Cortex of kidney (tissue), 1 donor: ENCODE measurements at places on chromosomes 3 and 15.

GRCh38 chr3:196604548-196604947 is 34.9 kb upstream of the NRROS start:
- no peak for DNase-seq

- DNase-seq, result no peak
These were observed 39.0 kb downstream of the U2SURP start for GRCh38 chr3:143040261-143040879.

GRCh38 chr3:19994796-19995195 is 17.3 kb downstream of the PP2D1 start:
- DNase-seq, result no peak

- DNase-seq, result no peak
These were observed 6.9 kb upstream of the IL16 start for GRCh38 chr15:81189583-81190283.

DNA sequence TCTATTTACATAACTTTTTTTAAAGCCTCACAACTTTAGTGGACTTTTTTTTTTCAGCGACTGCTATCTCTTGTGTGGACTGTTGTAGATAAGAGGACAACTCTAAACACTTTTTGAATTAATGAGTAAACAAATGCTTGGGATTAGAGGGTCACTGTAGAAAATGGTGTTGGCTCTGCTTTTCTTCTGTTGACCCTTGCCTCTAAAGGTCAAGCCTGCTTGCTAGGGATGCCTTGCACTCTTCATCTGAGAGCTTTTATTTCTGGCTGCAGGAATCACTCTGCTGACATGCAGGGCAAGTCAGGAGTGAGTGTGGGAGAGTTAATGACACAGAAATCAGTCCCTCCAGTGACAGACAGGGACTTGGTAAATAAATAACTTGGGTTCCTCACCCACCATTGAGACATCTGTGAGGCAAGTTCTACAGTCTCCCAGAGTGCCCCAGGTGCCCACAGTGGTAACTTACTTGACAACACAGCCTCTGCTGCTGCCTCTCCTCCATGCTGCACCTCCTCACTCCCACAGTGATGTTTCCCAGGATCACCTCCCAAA is 390.1 kb downstream of the IL20RB start:
- no peak for DNase-seq

- no peak for DNase-seq
These were observed 30.5 kb downstream of the RAD54L2 start for GRCh38 chr3:51568996-51569395.

- no peak for DNase-seq
These were observed 27.1 kb downstream of the HDAC11 start for GRCh38 chr3:13507247-13507569.

DNA sequence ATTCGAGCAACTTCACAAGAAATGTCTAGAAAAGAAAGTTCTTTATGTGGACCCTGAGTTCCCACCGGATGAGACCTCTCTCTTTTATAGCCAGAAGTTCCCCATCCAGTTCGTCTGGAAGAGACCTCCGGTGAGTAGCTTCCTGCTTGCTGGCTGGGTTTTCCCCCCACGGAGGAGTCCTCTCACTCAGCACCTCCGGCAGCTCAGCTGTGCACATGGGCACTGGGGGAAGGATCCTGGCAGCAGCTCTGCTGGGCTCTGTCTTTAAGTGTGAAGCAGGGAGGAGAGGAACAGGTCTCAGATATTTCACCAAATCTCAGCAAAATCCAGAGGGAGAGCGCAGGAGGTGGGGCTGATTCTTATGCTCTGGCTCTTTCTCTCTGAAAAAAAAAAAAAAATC is 684 bp downstream of the CAPN3 start:
- DNase-seq, result no peak

DNA sequence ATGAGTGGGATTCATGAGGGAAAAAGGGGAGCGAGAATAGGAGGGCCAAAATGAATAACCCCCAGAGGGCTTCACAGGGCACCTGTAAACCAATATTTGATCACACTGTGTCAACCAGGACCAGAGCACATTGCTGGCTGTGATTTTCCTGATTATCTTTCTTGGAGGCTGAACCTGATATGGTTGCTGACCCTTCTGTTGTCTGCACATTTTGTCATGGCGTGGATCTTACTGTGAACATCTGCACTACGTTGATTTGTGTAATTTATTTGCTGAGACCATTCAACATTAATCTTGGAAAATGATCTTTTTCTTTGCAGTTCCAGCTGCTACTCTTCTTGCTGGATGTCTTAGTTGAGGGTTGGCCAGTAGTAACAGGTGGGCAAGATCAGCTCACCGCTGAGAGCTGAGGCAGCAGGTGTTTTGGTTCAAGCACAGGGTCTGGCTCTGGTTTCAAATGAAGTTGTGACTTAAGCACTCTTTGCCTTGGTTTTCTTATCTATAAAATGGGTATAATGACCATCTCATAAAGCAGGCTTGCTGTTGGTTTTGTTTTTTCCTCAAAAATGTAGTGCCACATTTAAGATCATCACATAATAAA is 61.2 kb downstream of the ARHGEF26 start:
- DNase-seq, result no peak

GRCh38 chr15:99732124-99732750 is 1.0 kb downstream of the LYSMD4 start:
- no peak for DNase-seq

DNA sequence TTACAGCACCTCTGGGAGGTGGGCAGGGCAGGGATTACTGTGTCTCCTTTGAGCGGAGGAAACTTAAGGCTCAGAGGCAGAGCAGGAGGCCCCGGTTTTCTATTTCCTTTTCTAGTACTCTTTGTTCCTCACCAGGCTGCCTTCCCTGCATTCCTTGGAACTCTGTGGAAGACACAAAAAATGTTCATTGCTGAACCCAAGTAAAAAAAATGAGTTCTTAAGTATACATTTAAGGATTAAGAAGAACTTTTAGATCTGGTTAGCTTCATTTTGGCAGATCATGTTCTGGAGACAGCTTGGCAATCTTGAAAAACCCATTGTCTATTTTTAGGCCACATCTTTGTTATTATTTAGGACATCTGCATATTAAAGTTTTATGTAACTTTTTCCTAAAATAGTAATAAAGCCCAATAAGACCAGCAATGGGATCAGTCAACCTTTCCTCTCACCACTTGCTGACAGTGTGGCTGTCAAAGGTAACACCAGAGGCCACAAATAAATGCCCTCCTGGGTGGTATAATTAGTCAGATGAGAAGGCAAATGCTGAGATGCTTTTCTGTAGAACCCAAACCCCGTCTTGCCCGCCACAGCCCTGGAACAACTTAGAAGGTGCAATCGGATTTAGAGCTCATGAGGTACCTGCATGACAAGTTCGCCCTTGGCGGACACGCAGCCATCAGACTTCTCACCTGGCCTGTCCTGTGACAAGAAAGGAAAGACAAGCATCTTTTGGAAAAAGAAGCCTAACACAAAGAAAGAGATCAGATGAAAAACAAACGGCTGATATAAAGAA is 97.2 kb downstream of the DGKG start:
- DNase-seq, result no peak

DNA sequence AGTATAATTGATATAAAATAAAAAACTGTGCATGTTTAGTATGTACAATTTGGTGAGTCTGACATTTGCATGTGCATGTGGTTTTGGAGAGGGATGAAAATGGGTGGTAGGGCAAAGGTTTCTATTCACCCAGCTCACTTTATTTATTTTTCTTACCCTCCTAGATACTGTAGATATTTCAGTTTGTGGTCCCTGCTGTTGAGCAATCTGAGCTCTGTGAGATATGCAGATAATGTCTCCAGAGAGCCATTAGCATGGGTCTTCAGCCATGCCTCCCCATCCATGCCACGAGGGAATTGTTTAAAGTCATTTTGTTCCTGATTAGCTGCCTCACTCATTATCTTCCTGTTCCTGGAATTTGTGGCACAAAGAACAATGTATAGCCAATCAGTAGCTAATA is 44.4 kb upstream of the B3GALNT1 start:
- DNase-seq, result no peak

- DNase-seq, result no peak
These were observed 286.8 kb upstream of the CNTN6 start for GRCh38 chr3:806006-806405.

DNA sequence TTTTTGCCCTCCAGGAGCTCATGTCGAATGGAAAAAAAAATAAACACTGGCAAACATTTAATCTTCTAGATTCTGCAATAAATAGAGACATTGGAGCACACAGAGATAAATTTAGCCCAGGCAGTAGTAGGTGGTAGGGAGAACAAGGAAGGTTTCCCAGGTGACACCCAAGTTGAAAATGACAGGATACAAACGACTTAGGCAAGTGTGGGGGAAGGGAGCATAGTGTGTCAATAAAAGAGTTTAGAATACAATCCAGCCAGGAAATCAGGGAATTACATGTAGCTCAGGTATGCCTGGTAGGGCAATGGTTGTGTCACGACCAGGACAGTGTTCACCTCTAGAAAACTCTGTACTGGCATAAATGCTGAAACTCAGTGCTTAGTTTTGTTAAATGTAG is 364.6 kb upstream of the AGTR1 start:
- no peak for DNase-seq

- no peak for DNase-seq
These were observed 10.5 kb downstream of the C15orf61 start for GRCh38 chr15:67531379-67531914.

DNA sequence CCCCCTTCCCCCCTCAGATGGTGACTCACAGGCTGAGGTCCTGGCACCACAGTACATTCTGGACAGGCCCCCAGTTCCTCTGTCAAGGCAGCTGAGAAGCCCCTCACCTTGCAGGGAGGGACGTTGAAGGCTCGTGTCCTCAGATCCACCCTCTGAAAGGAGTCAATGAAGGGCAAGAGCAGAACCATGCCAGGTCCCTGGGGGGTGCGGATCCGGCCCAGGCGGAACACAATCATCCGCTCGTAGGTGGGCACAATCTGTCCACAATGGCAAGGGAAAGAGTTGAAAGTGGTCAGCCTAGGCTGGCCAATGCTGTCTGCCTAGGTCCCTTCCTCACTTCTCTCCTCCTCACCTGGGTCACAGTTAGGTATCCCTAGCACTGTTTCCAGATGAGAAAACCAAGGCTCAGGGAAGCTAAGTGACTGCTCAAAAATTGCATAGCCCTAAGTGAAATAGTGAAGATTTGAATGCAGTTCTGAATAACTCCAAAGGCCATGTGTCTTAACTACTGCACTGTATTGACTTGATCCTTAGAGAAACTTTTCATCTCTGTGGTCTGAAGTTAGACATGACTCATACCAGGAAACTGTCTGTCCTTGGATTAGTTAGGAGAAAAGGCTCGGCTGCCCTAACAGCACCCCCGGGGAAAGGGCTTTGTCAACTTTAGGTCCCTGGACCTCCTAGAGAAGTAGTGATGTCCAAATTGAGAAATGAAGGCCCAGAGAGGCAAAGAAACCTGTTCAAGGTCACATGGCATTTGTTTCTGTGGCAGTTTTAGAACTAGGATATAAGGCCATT is 2.9 kb downstream of the STOML1 start:
- no peak for DNase-seq
